ENCODE measurements at places on chromosomes 6 and 20. TPM values are rescaled to one million over a fixed set of nuclear protein-coding genes. Genes with fewer than 3 reads are reported as not detected.

GRCh38 chr20:42352096-42352495 lies 733.9 kb upstream of the CHD6 start:
- DNase-seq: no peak
- H3K27me3 ChIP-seq: no peaks in the 10 kb centered on the region
- H3K4me3 ChIP-seq: no peak overlapping the region
- H3K4me1 ChIP-seq: no peaks in the 10 kb centered on the region
- no peak overlapping the region for H3K27ac ChIP-seq
- no peaks in the 10 kb centered on the region for H3K36me3 ChIP-seq

GRCh38 chr6:27565839-27566779 lies 93.2 kb upstream of the ZNF184 start:
- H3K36me3 ChIP-seq: no peaks in the 10 kb centered on the region
- H3K4me1 ChIP-seq: no peaks in the 10 kb centered on the region
- H3K4me3 ChIP-seq: no peak overlapping the region
- peaks cover 92% of the 10 kb centered on the region for H3K27me3 ChIP-seq

- H3K27me3 ChIP-seq: no peaks in the 10 kb centered on the region
- H3K36me3 ChIP-seq: peaks cover 4% of the 10 kb centered on the region
- no peak for DNase-seq
- peak overlapping the region; percentile 92 for H3K27ac ChIP-seq
- peak overlapping the region; percentile 56 for H3K4me3 ChIP-seq
- peaks cover 95% of the 10 kb centered on the region for H3K4me1 ChIP-seq
Measured at GRCh38 chr20:32473231-32474008, 111.7 kb downstream of the NOL4L start.

GRCh38 chr20:49888212-49889000 lies 26.9 kb downstream of the SPATA2 start:
- no peak overlapping the region for H3K4me3 ChIP-seq
- peak overlapping the region; percentile 73 for H3K27ac ChIP-seq
- peaks cover 69% of the 10 kb centered on the region for H3K4me1 ChIP-seq
- no peak for DNase-seq
- H3K36me3 ChIP-seq: peaks cover 26% of the 10 kb centered on the region

GRCh38 chr6:34223381-34223955 lies 13.2 kb upstream of the HMGA1 start:
- H3K4me3 ChIP-seq: peak overlapping the region; percentile 82
- peak overlapping the region; percentile 93 for H3K27ac ChIP-seq
- H3K27me3 ChIP-seq: no peaks in the 10 kb centered on the region
- peaks cover 14% of the 10 kb centered on the region for H3K4me1 ChIP-seq
- no peak for DNase-seq

DNA sequence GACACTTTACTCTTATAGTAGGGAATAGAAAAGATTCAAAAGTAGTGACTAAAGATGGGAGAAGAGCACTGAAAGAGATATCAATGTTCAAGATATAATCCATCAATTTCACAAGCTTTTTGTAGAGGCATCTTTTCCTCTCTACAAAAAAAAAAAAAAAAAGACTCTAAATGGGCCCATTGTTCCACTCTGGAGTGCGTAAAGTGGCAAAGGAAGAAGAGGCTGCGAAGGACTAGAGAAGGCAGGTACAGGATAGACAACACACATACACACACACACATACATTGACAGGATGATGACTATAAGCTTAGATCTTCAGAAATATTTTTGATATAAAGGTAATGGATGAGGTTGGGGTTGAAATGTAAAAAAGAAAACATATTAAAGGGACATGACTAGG lies 157.6 kb downstream of the HIVEP2 start:
- H3K27me3 ChIP-seq: no peaks in the 10 kb centered on the region
- no peaks in the 10 kb centered on the region for H3K36me3 ChIP-seq
- no peak for DNase-seq
- H3K4me3 ChIP-seq: no peak overlapping the region
- H3K4me1 ChIP-seq: no peaks in the 10 kb centered on the region

DNA sequence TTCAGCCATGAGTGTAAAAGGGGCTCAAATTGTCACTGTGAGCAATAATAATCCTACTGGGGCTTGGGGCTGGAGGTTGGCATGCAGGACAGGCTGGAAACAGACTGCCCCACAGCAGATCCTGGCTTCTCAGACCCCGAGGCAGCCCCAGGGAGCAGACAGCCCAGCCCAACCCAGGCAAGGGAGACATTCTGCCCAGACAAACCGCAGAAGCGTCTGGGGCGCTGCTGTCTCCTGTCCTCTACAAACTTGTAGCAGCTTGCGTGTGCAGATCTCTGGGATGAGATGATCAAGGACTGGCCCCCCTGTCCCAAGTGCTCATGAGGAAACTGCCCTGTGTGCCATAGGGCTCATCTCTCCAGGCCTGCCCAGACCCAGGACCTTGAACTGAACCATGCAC lies 84.6 kb downstream of the MAFB start:
- no peak for DNase-seq
- H3K36me3 ChIP-seq: no peaks in the 10 kb centered on the region
- H3K27me3 ChIP-seq: peaks cover 33% of the 10 kb centered on the region

Gene ACTR5
- 3.1 TPM for total RNA-seq

GRCh38 chr6:141258516-141258915 lies 874.2 kb upstream of the GJE1 start:
- no peaks in the 10 kb centered on the region for H3K36me3 ChIP-seq
- H3K27me3 ChIP-seq: no peaks in the 10 kb centered on the region
- peaks cover 36% of the 10 kb centered on the region for H3K4me1 ChIP-seq
- H3K27ac ChIP-seq: peak overlapping the region; percentile 34
- H3K4me3 ChIP-seq: no peak overlapping the region
- DNase-seq: no peak

DNA sequence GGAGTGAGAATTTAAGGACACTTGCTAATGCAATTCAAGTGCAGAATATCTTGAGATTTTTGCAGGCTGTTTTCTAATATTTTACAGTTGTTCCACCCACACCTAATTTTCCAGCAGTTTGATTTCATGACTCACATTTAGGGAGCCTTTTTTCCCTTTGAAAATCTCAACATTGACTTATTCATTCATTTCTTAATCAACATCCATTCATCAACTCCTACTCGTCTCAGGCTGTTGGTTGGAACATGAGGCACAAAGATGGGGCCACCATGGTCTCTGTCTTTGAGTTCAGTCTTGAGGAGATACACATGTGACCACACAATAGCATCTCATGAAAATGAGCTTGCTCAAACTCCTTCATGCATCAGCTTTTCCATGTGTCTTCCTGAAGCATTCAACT lies 135.6 kb downstream of the UNC5CL start:
- H3K4me3 ChIP-seq: no peak overlapping the region
- H3K36me3 ChIP-seq: no peaks in the 10 kb centered on the region
- H3K27ac ChIP-seq: peak overlapping the region; percentile 95
- H3K27me3 ChIP-seq: no peaks in the 10 kb centered on the region

Gene HTR1E
- total RNA-seq: not detected

Gene CST5
- total RNA-seq: not detected

DNA sequence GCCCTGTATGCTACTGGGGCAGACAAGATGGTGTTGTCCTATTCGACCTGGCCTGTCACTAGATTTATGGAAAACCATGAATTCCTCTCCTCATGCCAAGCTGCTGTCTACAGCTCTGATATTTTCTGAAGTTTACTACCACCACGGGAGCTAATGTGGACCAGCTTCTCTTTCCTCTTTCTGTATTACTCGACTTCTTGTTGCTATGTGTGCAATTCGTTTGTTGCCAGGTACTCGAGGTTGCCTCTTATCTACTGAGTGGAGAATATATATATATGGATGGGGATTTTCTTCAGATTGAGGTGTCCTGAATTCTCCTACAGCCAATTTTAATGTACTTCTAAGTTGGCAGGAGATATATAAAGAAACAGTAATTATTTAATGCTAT lies 34.7 kb downstream of the MAN1A1 start:
- no peak overlapping the region for H3K4me3 ChIP-seq
- no peaks in the 10 kb centered on the region for H3K36me3 ChIP-seq
- DNase-seq: no peak
- H3K27me3 ChIP-seq: no peaks in the 10 kb centered on the region
- peak overlapping the region; percentile 25 for H3K27ac ChIP-seq

Gene SH3BGRL2
- total RNA-seq: 5.8 TPM

Gene POPDC3
- total RNA-seq: 56.9 TPM

Gene NINL
- total RNA-seq: 1.8 TPM

DNA sequence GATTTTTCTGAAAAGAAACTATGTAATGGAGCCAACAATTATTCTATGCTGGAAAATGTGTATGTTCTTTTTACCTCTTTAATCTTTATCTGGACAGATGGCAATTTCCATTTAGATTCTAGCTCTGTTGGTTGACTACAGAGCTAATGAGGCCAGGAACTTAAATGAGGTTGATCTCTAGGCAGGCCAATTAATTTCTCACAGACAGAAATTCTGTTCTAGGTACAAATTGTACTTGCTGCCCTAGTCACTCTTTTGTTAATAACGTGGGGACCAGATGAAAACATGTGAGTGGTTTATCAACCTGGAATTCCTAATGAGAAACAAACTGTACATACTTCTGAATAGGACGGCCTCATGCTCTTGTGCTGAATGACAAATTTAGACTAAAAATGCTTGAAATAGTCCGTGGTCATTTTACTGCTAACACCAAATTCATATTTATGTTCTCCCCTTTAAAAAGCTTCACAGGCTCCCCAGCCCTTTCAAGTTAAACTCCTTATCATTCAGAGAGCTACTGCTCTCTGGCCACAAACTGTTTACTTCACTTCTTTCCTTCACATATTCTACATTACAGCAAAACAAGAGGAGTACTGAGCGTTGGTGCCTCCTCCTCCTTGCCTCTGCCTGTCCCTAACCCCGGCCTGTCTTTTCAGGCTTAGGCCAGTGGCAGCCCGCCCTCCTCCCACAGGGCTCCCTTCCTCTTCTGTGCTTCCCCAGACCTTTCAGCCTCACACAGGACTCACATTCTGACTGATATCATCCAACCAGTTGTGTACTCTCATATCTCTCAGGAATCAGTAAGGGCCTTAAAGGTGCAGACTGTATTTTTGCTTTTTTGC lies 41.4 kb downstream of the DTNBP1 start:
- H3K4me3 ChIP-seq: peak overlapping the region; percentile 20
- H3K4me1 ChIP-seq: peaks cover 35% of the 10 kb centered on the region
- DNase-seq: peak; percentile 63
- peak overlapping the region; percentile 84 for H3K27ac ChIP-seq

GRCh38 chr6:157060440-157060952 lies 262.8 kb downstream of the TMEM242 start:
- peaks cover 53% of the 10 kb centered on the region for H3K4me1 ChIP-seq
- no peaks in the 10 kb centered on the region for H3K27me3 ChIP-seq
- DNase-seq: no peak
- no peak overlapping the region for H3K4me3 ChIP-seq
- peaks cover 5% of the 10 kb centered on the region for H3K36me3 ChIP-seq
- H3K27ac ChIP-seq: no peak overlapping the region

Gene DCBLD1
- 5.5 TPM for total RNA-seq

- H3K4me3 ChIP-seq: no peak overlapping the region
- H3K4me1 ChIP-seq: peaks cover 6% of the 10 kb centered on the region
- H3K27ac ChIP-seq: no peak overlapping the region
- no peak for DNase-seq
- H3K36me3 ChIP-seq: no peaks in the 10 kb centered on the region
- H3K27me3 ChIP-seq: no peaks in the 10 kb centered on the region
Measured at GRCh38 chr6:157449610-157450009, 68.6 kb downstream of the ZDHHC14 start.

DNA sequence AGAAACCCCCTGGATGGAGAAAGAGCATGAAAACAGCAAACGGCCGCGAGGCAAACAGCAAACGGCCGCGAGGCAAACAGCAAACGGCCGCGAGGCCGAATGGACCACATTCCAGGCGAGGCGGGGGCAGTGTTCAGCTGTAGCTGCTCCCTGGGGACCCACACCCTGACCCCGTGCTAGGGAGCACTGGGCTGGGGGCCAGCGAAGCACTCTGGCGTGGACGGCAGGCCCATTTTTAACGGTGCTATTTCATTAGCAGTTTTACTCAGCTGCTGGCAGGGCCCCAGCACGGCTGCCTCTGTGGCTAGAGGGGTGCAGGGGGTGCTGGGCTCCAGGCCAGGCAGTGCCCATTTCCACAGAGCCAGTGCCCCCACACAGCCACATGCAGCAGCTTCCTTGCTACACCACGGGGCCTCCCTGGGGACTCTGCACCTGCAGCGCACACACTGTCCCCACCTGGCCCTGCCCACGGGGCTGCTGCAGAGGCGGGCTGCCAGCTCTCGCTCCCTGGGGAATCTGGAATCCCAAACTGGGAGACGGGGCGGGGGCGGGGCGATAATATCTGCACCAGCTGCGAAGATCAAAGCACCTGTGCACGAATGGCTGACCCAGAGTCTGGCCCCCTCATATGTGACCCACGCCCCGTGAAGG lies 35.6 kb upstream of the SLCO4A1 start:
- DNase-seq: peak; percentile 78
- no peaks in the 10 kb centered on the region for H3K36me3 ChIP-seq
- H3K27me3 ChIP-seq: peaks cover 39% of the 10 kb centered on the region
- peaks cover 38% of the 10 kb centered on the region for H3K4me1 ChIP-seq
- H3K27ac ChIP-seq: no peak overlapping the region
- H3K4me3 ChIP-seq: no peak overlapping the region

- H3K4me1 ChIP-seq: no peaks in the 10 kb centered on the region
- no peaks in the 10 kb centered on the region for H3K36me3 ChIP-seq
- no peak overlapping the region for H3K27ac ChIP-seq
Measured at GRCh38 chr6:146898069-146898887, 299.5 kb downstream of the ADGB start.

DNA sequence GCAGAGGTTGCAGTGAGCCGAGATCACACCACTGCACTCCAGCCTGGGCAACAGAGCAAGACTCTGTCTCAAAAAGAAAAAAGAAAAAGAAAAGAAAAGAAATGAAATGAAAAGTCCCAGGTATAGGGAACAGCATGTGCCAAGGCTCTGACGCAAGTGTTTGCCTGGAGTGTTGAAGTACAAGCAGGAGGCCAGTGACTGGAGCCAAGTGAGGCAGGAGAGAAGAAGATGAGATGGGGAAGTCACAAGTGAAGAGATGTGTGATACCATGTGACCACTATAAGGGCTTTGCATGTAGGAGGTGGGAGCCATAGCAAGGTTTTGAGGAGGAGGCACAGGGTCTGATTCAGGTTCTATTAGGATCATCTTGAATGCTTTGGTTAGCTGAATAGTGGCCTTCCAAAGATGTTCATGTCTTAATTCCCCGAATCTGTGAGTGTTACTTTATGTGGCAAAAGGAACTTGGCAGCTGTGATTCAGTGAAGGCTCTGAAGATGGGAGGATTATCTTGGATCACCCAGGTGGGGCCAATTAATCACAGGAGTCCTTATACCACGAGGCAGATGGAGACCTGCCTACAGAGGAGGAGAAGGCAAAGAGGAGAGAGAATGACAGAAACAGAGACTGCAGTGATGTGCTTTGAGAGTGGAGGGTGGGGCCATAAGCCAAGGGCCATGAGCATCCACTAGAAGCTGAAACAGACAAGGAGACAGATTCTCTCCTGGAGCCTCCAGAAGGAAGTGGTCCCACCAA lies 91.1 kb upstream of the PTPN1 start:
- no peak overlapping the region for H3K4me3 ChIP-seq
- peaks cover 36% of the 10 kb centered on the region for H3K4me1 ChIP-seq
- H3K27ac ChIP-seq: no peak overlapping the region
- no peaks in the 10 kb centered on the region for H3K36me3 ChIP-seq
- no peaks in the 10 kb centered on the region for H3K27me3 ChIP-seq

Gene SIRPG
- total RNA-seq: not detected

GRCh38 chr20:48673507-48673906 lies 154.3 kb downstream of the PREX1 start:
- H3K4me1 ChIP-seq: peaks cover 6% of the 10 kb centered on the region
- H3K36me3 ChIP-seq: peaks cover 18% of the 10 kb centered on the region
- no peak overlapping the region for H3K27ac ChIP-seq
- DNase-seq: no peak

GRCh38 chr6:170286246-170286933 lies 4.5 kb downstream of the DLL1 start:
- peak overlapping the region; percentile 84 for H3K27ac ChIP-seq
- H3K27me3 ChIP-seq: peaks cover 21% of the 10 kb centered on the region
- H3K4me1 ChIP-seq: peaks cover 62% of the 10 kb centered on the region
- peak; percentile 53 for DNase-seq

Gene MLN
- total RNA-seq: not detected

Gene HRH3
- not detected for total RNA-seq

- no peaks in the 10 kb centered on the region for H3K4me1 ChIP-seq
- peaks cover 6% of the 10 kb centered on the region for H3K27me3 ChIP-seq
Measured at GRCh38 chr6:73248192-73248903, 14.6 kb downstream of the KHDC1 start.

Measured in left ventricle myocardium inferior (tissue), 1 donor.